ENCODE measurements at places on chromosomes 3 and 15.

DNA sequence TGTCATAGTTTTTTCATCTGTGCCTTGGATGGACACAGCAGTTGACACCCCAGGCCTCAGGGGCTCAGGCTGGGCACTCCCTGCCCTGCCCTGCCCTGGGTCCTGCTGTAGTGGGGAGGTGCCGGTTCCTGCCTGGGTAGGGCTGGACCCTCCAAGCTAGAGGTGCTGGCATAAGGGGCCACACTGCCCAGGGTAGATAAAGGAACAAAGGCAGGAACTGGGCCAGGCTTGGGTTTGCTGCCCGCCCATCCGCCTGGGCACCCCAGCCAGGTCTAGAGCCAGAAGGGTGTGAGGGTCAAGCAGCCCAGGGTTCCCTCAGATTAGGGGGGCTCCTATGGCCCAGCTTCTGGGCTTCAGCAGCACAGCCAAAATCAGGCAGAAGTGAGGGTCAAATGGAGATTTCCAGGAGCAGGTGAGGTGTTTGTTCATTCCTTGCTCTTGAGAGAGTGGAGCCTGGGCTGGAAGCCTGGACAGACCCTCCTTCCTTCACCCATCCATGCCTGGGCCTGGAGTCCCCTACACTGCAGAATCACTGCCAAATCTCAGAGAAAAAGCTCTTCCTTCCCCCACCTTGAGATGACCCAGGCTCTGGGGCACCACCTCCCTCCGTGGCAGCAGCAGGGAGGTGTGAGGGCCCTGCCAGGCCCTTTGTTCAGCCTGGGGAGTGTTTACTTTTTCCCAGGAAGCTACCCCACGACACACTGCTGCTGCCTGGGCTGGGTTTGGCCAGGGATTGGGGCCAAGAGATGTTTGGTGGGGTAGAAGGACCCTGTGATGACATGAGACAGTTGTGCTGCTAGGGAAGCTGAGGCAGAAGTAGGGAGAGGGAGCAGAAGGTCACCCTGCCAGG, 7.1 kb downstream of the SEMA3F start:
- DNase-seq: no peak

DNA sequence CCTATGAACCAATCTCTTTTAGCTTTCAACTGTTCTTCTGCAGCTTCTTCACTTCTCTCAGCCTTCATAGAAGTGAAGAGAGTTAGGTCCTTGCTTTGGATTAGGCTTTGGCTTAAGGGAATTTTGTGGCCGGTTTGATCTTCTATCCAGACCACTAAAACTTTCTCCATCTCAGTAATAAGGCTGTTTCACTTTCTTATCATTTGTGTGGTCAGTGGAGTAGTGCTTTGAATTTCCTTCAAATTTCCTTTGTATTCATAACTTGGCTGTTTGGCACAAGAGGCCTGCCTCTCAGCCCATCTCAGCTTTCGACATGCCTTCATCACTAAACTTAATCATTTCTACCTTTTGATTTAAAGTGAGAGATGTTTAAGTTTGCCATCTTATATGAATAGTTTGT, 21.7 kb downstream of the DZIP1L start:
- DNase-seq: no peak

DNA sequence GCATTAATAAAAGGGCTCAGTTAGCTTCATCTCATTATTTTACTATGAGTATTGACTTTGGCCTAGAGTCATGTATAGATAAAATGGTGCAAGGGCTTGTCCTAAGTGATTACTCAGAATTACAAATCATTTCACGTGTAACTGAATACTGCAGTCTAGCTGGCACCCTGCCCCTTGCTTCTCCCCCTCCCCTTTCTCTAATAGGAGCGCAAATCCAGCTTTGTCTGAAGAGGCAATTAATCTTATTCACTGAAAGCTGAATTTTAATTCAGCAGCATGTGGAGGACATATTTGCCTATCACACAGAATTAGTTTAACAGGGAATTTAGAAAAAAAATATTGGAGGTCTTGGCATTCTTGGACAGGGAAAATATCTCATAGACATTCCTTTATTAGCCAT, 412.1 kb upstream of the DPH6 start:
- DNase-seq: no peak

GRCh38 chr3:79361748-79362378, 405.9 kb downstream of the ROBO1 start:
- no peak for DNase-seq

DNA sequence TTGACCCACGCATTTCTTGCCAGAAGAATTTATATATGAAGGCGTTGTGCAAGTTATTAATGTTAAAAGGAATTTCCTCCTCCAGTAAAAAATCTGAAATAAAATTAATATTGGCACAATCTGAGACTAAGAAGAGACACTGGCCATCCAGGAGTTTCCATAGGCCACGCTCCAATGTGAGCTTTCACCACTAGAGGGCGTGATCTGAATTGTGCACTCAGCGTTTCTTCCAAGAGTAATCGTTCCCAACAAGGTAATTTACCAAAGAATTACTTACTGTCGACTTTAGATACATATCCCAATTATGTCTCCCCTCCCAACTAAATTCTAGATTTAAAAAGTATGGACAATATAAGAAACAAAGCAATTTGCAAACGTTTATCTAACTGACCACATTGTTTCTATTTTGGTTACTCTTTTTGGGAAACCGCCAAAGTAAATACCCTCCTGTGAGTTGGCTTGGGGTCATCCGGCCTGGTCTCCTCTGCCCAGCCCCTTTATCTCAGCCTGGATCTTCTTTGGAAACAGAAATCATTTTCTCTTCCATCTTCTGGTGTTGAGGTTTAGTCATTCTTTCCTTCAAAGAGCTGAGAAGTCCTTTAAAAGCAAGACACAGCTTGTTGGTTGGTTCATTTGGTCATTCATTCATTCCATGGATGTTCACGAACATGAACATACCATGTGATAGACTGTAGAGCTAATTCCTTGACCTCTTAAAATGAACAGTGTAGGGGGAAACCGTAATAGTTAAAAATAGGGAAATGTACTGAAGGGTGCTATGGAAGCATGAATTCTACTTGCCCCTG, 26.2 kb downstream of the POLR2M start:
- DNase-seq: peak; percentile 20

- DNase-seq: no peak
Observed at GRCh38 chr3:140500473-140500872, 177.4 kb upstream of the TRIM42 start.

GRCh38 chr15:69718916-69719315, 266.3 kb downstream of the RPLP1 start:
- DNase-seq: no peak

DNA sequence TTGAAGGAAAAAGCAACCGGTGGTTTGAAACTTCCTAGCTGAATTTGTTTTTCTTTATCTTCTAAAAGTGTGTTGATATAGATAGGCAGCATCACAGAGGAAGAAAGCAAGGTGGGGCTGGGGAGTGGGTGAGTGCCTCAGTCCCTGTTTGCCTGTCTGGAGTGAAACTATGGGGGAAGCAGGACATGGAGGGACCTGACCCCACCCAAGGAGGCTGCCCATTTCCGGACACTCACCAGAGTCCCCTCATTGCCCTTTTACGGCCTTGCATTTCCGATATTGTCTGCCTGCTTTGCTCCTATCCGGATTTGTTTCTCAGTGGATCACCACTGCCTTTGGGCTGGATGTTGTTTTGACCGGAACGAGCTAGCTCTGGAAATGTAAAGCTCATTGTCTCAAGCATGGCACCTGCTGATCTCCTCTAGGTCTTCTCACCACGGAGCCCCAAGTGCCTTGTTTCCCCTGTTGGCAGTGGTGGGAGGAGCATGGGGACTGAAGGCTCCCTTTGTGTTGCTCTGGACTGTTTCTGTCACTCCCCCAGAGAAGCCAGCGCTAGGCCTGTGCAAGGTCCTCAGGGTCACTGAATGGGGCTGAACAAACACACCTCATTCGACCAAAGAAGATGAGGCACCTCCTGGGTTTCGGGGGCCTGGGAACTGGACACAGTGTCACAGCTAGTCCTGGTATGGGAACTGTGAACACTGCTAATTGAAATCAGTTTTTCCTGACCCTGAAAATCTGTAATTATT, 7.0 kb downstream of the CLDN11 start:
- no peak for DNase-seq

- no peak for DNase-seq
Observed at GRCh38 chr3:135980343-135980742, 14.8 kb downstream of the PPP2R3A start.
